ENCODE measurements at places on chromosomes 3 and 15.

DNA sequence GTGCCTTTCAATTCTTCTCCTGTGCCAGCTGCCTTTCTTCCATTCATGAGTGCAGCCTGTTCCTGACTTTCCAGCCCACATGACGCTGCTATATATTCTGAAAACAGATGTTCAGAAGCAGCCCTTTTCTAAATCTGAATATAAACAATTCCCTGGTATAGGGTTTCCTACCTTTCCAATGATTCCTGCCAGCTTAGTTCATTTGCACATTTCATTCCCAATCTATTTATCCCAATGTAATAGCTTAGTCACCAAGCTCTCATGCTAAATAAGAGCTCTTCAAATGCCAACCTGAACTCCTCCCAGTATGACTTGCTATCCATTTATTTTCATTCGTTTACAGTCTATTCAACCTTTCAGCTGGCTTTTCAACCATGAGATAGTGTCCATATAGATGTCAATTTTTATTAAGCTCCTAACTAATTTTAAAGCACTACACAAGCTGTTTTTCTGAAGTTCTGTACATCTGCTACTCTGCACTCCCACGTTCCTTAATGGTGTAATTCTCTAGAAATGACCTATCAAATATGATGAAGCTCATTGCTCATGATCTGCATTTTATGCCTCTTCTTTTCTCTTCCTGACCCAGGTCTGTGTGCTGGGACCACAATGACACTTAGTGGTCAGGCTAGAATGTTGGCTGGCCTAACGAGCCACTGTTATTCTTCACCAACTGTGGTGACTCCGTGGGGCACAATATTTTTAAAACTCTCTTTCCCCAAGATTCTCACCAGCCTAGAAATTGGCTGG is 605.0 kb upstream of the TBL1XR1 start:
- DNase-seq: no peak

DNA sequence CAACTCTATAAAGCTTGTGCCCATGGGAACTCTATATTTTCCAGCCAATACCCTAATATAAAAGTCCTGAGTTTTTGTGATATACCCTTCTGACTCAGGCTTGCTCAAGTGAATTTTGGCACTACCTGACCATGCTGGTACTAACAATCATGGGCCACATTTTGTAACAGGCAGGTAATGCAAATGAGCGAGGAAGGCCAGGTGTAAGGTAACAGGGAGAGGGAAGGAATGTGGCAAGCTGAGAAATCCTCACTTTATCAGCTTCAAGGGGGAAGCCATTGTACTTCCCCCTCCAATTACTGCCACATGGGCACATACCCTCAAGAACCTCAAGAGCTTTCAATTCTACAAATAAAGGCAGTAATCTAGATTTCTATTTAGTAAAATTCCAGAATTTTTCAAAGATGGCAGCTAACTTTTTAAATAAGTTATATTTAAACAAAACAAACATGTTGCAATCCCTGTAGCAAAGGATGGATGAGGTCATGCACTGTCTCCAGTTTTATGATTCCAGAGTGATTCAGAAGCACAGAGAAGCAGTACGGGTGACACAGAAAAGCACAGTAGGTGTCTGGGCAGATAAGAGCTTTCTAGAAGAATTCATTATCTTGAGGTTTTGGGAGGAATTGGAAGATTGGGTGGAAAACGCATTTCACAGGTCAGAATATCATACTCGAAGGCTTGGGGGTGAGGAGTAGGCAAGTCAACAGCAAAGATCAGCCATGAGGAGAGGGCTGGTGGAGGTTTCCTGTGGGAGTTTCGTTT is 87.6 kb downstream of the FOXP1 start:
- DNase-seq: no peak

- DNase-seq: peak; percentile 5
These were observed at the start of gene SPTSSB for GRCh38 chr3:161371441-161372320. SPTSSB (minus strand) TSS chr3:161371517; CDS start chr3:161346323, 25,194 bp downstream.

- DNase-seq: no peak
These were observed 7.7 kb upstream of the FGD5 start for GRCh38 chr3:14810801-14811661.

GRCh38 chr3:150022381-150023238 is 51.9 kb upstream of the PFN2 start:
- no peak for DNase-seq

DNA sequence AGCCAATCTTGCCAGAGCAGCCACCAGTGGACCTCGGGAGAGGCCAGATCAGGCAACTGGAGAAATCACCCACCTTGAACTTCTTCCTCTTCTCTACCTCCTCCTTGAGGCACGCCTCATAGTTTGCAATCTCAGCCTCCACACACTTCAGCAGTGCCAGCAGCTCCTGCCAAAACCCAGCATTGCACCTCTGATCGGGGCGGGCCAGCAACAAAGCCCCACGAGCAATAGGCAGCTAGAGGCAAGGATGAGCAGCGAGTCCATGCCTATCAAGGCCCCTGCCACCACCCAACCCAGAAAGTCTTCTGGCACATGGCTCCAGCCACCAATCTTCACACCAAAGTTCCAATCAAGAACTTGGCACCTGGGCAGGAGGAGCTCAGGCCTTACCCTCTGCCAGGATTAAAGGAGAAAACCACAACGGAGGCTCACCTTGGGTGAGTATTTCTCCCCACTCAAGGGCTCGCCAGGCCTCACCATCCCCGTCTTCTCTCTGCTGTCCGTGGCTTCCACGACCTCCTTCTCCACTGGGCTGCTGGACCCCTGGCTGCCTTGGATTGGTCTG is 42.1 kb downstream of the SEMA3G start:
- no peak for DNase-seq

GRCh38 chr3:195416795-195417194 is 26.0 kb downstream of the ACAP2 start:
- DNase-seq: no peak

DNA sequence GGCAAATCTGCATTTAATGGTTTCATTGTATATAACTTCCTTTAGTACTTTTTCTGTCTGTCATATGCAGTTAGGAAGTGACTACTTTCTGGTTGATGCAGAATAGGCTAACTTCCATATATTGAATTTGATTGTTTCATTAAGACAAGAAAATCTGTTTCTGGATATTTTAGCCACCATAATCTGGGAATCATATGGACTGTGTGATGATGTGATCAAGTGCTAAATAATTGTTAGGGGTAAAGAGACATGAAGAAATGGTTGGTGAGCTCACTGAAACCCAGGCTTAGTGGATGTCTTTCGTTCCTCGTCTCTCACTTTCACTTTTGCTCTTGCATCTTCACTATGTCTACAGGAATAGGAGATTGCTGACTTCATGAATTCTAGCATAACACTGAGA is 3.5 kb upstream of the MNS1 start:
- no peak for DNase-seq

DNA sequence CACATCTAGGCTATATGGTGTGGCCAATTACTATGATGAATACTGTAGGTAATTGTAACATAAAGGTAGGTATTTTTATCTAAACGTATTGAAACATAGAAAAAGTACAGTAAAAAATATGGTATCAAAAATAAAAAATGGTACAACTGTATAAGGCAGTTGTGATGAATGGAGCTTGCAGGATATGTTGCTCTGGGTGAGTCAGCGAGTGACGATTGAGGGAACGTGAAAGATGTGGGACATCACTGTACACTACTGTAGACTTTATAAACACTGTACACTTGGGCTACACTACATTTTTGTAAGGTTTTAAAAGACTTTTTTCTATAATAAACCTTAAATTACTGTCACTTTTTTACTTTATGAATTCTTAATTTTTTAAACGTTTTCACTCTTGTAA is 10.3 kb downstream of the CTNNB1 start:
- no peak for DNase-seq

DNA sequence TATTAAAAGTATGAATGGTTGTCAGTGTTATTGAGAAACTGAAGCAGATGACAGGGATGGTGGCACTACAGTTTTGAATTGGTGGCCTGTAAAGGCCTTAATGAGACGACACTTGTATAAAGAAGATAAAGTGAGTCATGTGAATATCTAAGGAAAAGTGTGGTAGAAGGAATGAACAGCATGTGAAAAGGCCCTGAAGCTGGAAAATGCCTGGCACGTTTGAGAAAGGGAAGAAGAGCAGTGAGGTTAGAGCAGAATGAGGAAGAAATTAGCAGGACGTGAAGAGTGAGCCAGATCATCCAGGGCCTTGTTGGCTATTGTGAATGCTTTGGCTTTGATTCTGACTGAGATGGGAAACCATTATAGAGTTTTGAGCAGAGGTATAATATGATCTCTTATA is 387.6 kb upstream of the DPH6 start:
- DNase-seq: no peak

DNA sequence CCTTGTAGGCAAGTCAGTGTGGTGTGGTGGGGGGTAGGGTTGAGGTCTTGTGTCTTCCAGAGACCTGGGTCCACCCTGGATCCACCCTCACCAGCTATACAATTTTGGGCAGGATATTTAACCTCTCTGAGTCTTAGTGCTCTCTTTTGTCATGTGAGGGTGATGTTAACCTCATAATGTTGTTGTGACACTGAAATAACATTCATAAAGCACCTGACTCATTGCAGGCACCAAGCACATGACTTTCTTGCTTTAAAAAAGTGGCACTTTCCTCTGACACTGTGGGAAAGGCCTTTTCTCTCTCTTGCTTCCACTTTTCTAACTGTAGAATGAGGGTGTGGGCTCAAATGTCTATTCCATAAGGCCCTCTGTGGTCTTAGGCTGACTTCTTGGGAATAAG is 75.5 kb downstream of the SCN10A start:
- no peak for DNase-seq

GRCh38 chr15:70613271-70613670 is 150.1 kb downstream of the UACA start:
- DNase-seq: no peak

DNA sequence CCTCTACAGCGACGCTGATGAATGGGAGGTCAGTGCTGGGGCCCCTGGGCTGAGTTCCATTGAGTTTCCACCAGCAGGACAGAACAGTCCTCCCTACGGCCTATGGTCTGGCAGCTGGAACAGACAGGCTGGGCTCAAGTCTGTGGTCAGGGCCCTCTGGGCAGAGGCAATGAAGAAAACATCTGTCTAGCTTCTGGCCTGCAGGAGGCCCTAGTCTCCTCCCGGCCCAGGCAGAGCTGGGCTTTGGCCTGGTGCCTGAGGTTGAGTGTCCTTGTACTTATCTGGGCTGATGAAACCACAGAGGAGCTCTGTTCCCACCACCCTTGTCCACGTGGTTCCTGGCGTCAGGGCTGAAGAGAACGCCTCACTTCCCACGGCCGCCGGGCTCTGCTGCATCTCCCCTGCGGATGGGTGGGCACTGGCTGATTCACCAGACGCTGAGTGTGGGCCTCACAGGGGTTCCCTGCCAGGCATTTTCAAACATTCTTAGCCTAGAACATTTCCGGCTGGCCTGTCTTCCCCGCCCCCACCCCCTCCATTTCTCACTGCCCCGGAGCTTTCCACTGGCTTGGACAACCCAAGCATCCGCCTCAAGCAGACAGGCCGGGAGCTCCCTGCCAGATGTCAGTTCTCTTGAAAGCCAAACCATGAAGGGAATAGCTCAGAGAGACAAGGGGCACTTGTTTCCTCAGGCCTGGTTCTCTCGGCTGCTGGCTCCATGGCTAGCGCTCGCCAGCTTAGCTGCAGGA is 20.3 kb downstream of the PPCDC start:
- peak; percentile 72 for DNase-seq

DNA sequence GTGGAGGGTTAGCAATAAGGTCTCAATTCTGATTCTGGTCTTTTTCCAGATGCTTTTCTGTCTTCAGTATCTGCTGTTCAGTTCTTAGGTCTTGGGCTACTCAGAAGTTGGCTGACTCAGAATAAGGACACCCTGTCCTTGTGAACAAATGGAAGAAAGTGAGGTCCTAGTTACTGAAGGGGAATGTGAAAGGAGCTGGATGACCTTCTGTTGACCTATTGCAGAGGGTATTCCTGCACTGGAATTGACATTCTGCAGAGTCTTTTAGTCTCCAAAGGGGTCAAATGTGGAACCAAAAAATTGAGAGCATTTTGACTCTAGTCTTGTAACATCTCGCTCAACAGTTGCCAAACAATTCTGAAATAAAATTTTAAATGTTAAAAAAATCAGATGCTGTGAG is 63.0 kb downstream of the CCR1 start:
- DNase-seq: no peak

DNA sequence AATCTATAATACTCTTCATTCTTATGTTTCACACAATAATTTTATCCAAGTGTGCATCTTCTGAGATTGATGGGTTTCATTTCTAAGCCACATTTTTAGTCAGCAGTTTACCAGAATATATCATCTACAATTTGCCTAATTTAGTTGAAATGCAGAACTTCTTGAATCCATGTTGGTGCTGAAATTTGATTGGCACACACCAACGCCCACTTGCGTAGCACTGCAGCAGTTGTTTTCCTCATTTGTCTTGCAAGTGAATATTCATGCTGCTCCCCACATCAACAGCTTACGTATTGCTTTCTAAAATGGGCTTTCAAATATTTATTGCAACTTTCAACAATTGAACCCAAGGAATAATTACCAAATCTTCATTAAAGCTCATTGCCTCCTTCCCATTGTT is 87.8 kb upstream of the CTDSPL start:
- no peak for DNase-seq

DNA sequence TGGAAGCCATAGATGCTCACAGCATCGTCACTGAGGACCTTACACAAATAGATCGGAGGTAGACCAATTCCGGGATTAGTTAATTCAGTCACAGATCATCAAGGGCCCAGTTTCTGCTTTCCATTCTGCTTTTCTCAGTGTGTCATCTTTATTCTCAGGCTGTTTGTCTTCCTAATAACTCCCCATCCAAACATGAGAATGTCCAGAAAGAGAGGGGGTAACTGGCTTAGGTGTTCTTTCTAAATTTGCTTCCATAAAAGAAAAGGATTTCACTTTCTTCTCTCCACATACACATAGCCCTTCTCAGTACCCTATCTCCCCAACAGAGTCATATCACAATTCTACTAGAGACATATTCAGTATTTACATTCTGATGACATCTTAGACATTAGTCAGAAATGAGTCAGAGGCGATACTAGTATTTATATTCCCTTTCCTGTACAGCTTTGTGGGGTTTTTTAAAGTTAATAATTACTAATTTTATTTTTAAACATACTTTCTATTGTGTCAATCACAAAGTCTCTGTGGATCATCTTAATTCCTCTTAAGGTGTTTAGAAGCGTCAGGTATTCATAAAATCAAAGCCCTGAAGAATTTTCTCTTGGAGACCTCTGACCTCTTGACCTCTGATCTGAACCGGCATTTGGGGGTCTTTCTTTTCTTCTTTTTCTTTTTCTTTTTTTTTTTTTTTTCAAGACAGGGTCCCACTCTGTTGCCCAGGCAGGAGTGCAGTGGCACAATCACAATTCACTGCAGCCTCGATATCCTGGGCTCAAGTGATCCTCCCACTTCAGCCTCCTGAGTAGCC is 24.3 kb upstream of the IL12A start:
- no peak for DNase-seq

- DNase-seq: no peak
These were observed 3.1 kb downstream of the PCYT1A start for GRCh38 chr3:196284396-196284795.

- no peak for DNase-seq
These were observed 506 bp downstream of the RAD51 start for GRCh38 chr15:40695469-40695890.

DNA sequence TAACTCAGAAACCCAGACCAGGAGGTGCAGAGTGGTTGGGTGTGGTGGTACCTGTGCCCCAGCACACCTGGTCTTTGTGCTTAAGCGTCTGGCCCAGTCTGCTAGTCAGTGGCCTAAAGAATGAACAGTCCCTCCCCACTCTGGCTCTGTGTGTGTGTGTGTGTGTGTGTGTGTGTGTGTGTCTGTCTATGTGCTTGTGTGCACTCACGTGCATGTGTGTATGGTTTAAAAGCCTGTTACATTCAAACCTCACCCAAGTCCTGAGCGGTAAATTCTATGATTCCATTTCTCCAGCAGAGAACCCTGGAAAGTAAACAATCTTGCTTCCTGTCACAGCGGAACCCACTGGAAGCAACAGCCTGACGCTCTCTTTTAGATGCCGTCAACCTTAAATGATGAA is 34.2 kb downstream of the EDEM1 start:
- no peak for DNase-seq

Data from stimulated activated naive B cell treated with anti-CD40 and anti-IgM and Interleukin-4, amounts not matched to agents 10 μg/mL and 1 μg/mL and 100 μg/mL, for 72 hours (primary cell).